IMR-90 (cell line): ENCODE measurements at places on chromosomes 16 and 17. TPM values are rescaled to one million over a fixed set of nuclear protein-coding genes. Genes with fewer than 3 reads are reported as not detected.

DNA sequence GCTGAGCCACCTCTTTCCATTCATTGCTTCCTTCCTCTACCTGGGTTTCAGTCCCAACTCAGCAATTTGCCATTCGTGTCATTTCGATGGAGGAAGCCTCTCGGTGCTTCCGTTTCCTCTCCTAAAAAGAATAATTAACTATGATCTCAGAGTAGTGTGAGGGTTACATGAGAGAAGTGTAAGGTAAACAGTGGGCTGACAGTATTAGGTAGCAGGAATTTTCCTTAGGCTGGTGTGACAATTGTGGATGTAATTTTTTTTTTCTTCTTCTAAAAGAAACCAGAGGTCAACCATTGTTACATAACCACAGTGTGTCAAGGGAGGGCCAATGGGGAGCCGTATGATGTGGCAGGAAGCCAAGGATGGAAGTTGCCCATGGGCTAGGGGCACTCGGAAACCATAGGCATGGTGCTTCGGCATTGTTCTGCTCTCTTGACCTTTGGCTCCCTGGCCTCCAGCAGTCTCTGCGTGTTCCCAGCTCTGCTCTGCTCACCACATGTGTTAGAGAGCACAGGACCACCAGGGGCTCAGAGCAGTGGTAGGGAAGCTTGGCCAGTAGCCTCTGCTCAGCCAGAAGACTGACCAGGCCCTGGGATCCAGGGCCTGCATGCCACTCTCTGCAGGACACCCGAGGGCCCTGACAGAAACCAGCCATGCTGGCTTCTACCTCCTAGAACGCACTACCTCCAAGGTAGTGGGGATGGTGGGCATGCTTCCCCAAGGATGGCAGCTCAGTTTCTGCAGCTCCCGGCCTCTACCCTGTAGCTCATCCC is 2.0 kb upstream of the TOP2A start:
- no peak for DNase-seq
- H3K27ac ChIP-seq = no peak overlapping the region
- no peaks in the 10 kb centered on the region for H3K27me3 ChIP-seq
- no peak overlapping the region for H3K4me3 ChIP-seq
- H3K4me1 ChIP-seq = no peaks in the 10 kb centered on the region
- H3K36me3 ChIP-seq = no peaks in the 10 kb centered on the region

GRCh38 chr17:51120357-51120738 is 320 bp downstream of the SPAG9 start:
- H3K4me1 ChIP-seq = peaks cover 6% of the 10 kb centered on the region
- DNase-seq = peak; percentile 14
- no peaks in the 10 kb centered on the region for H3K36me3 ChIP-seq
- H3K27me3 ChIP-seq = no peaks in the 10 kb centered on the region

DNA sequence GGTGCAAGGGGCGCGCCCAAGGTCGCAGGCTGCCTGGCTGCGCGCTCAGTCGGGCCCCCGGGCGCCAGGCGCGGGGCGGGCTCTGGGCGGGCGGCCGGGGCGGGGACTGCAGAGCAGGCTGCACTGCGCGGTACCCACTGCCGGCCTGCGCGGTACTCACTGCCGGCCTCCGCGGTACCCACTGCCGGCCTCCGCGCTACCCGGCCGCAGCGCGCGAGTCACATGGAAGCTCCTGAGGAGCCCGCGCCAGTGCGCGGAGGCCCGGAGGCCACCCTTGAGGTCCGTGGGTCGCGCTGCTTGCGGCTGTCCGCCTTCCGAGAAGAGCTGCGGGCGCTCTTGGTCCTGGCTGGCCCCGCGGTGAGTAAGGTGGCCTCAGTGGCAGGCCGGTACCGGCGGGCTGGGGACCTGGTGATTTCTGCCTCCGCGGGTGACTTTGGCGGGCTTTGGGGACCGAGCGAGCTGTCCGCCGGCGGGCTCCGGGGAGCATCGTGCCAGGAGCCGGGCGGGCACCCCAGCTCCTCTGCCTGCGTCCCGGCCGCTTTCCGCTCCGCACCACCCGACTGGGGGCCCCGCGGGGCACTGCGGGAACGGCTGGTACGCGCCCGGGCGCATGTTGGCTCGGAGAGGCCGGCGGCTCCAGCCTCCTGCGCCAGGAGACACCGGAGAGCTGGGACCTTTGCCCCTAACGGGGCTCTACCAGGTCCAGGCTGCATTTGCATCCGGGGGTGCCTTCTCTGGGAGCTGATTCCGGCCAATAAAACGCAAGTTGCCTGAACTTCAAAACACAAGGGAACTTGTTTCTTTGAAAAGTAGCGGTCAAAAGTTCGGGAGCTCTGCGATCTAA is at the start of gene SLC47A1:
Gene SLC47A1, plus strand, starts transcription at position 137 of the 844 bp plus-strand sequence. Its CDS starts 86 bp downstream, at position 223.
- no peaks in the 10 kb centered on the region for H3K36me3 ChIP-seq
- no peak for DNase-seq
- H3K27ac ChIP-seq = no peak within 1 kb of the TSS
- no peaks in the 10 kb centered on the region for H3K4me1 ChIP-seq
- H3K4me3 ChIP-seq = no peak within 1 kb of the TSS

DNA sequence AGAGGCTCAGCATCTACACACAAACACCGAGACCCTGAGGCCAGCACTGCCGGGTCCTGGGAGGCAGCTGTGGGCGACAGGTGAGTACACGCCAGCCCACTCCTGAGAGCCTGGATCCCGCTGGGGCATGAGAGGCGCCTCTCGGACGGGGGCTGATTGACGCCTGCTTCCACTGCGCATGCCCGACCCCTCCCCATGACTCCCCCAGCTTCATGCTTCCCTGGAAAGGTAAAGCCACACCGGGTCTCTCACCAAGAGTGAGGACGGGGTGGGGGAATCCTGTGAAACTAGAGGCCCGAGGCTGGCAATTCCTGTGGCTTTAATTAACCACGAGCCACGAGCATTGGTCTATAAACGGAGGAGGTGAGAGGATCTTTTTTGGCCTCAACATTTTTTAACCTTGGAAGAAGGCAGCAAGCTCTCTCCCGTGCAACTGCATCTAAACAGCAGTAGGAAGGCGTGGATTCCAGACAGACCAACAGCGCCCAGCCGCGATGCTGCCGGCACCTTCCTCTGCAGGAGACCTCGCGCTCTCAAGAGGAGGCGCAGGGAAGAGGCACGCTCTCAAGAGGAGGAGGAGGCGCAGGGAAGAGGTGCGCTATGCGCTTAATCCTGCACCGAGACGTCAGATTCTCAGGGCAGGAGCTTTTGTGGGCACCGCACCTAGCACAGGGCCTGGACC is 71.8 kb upstream of the METRNL start:
- no peak for DNase-seq
- H3K27me3 ChIP-seq = no peaks in the 10 kb centered on the region
- no peak overlapping the region for H3K4me3 ChIP-seq
- peaks cover 4% of the 10 kb centered on the region; the same call in 1 of the 2 replicates for H3K36me3 ChIP-seq
- no peak overlapping the region for H3K27ac ChIP-seq

DNA sequence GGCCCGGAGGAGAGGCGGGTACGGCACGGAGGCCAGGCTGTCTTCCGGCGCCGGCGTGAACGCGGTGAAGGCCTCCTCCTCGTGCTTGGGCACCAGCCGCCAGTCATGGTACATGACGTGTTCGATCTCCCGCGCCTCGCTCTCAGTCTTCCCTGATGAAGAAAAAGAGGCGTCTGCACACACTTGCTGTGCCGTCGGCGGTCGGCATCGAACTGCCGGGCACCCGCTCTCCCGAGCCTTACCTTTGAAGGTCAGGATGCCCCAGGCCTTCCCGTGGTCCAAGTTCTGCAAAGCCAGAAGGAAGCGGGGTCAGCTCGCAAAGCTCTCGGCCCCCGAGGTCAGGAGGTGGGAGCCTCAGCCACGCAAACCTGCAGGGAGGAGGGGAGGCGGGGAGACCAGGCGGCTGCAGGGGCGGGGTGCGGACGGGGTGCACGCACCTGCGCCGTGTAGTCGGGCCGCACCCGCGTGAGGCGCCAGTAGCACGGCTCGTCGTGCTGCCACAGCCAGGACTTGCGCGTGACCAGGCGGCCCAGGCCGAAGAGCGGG is at the start of gene EME2:
Gene EME2, plus strand, starts transcription at position 449 of the 546 bp plus-strand sequence. CDS start 418 bp downstream, outside the sequence.
- H3K4me3 ChIP-seq = peak within 1 kb of the TSS; percentile 93
- H3K27me3 ChIP-seq = no peaks in the 10 kb centered on the region
- peaks cover 32% of the 10 kb centered on the region for H3K36me3 ChIP-seq
- peak; percentile 33 for DNase-seq
- H3K4me1 ChIP-seq = peaks cover 13% of the 10 kb centered on the region

- H3K27ac ChIP-seq = no peak overlapping the region
- peaks cover 13% of the 10 kb centered on the region for H3K4me1 ChIP-seq
- H3K4me3 ChIP-seq = no peak overlapping the region
- peaks cover 11% of the 10 kb centered on the region for H3K36me3 ChIP-seq
- DNase-seq = peak; percentile 80
Measured at GRCh38 chr16:27676839-27677238, 126.9 kb downstream of the KATNIP start.

- no peak overlapping the region for H3K4me3 ChIP-seq
- H3K27ac ChIP-seq = no peak overlapping the region
- no peaks in the 10 kb centered on the region; the same call in 1 of the 2 replicates for H3K4me1 ChIP-seq
- peaks cover 18% of the 10 kb centered on the region for H3K27me3 ChIP-seq
Measured at GRCh38 chr17:80160536-80160935, 9.3 kb upstream of the CARD14 start.

DNA sequence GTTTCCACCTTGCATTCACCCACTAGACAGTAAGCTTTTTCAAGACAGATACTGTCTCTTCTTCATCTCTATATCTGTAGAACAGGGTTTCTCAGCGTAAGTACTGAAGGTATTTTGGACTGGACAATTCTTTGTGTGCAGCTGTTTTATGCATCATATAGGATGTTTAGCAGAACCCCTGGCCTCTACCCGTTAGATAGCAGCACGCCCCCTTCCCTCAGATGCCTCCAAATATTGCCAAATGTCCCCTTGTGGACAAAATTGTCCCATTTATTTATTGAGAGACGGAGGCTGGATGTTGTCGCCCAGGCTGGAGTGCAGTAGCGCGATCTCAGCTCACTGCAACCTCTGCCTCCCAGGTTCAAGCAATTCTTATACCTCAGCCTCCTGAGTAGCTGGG is 263.3 kb upstream of the TBX2 start:
- no peak overlapping the region for H3K4me3 ChIP-seq
- H3K27ac ChIP-seq = no peak overlapping the region
- no peak for DNase-seq
- no peaks in the 10 kb centered on the region for H3K4me1 ChIP-seq
- H3K36me3 ChIP-seq = no peaks in the 10 kb centered on the region

- peaks cover 5% of the 10 kb centered on the region for H3K4me1 ChIP-seq
- H3K4me3 ChIP-seq = no peak overlapping the region
- H3K36me3 ChIP-seq = no peaks in the 10 kb centered on the region
- no peak for DNase-seq
Measured at GRCh38 chr17:6501359-6501758, 55.0 kb downstream of the PITPNM3 start.

DNA sequence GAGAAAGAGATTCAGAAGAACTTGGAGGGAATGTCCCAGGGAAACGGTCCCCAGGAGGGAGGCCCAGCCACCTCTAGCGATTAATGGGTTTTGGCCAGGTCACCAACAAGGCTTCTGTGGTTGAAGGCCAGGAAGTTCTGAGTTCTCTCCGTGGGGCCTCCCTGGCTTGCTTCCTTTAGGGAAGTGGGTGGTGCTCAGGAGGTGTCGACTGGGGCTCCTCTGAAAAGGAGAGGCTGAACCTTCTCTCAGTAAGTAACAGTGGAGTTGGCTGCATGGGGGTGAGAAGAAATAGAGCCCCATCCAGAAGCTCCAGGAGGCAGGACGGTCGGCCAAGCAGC is 77.1 kb upstream of the GSE1 start:
- DNase-seq = no peak
- H3K4me1 ChIP-seq = peaks cover 7% of the 10 kb centered on the region; the same call in 1 of the 2 replicates
- no peaks in the 10 kb centered on the region for H3K27me3 ChIP-seq
- H3K27ac ChIP-seq = no peak overlapping the region

GRCh38 chr17:48633266-48633677 is 7.1 kb upstream of the HOXB9 start:
- H3K4me3 ChIP-seq = no peak overlapping the region
- H3K4me1 ChIP-seq = no peaks in the 10 kb centered on the region
- H3K36me3 ChIP-seq = no peaks in the 10 kb centered on the region
- no peak for DNase-seq

DNA sequence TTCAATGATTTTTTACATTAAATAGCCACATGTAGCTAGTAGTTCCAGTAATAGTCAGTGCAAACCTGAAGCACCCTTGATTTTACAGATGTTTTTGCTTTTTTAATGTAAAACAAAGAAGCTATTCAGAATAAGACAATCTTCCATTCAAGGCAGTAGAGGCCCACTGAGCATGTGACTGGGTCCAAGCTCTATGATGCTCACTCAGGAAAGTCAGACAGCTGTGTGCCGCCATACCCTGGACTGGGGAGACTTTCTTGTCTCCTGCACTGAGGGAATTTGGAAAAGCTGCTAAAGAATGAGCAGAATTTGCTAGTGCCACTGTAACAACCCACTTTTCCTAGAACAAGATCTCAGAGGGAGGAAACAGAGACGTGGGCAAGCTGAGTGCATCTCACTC is 11.5 kb downstream of the CENPN start:
- no peaks in the 10 kb centered on the region for H3K27me3 ChIP-seq
- H3K27ac ChIP-seq = no peak overlapping the region
- no peak for DNase-seq
- peaks cover 16% of the 10 kb centered on the region for H3K36me3 ChIP-seq

GRCh38 chr16:46650254-46650623 is 29.1 kb upstream of the SHCBP1 start:
- DNase-seq = peak; percentile 80
- H3K4me3 ChIP-seq = no peak overlapping the region
- peaks cover 2% of the 10 kb centered on the region; the same call in 1 of the 2 replicates for H3K4me1 ChIP-seq
- no peaks in the 10 kb centered on the region for H3K27me3 ChIP-seq
- H3K36me3 ChIP-seq = no peaks in the 10 kb centered on the region

DNA sequence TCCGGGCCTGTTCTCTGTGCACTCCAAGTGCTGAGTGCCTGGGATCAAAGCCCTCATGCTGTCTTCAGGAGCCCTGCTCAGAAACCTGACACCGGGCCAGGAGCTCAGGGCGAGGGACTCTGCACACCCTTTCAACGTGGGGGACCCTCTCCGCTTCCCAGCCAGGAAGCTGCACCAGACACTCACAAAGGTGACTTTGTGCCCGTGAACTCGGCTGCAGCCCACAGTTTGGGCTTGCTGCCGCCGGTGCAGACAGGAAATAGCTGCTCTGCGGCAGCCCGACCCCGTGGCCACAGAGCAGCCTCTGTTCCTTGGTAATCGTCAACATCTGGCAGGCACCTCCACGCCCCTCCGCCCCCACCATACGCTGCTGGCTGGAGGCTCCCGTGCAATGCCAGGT is 93.4 kb upstream of the METRNL start:
- no peaks in the 10 kb centered on the region for H3K36me3 ChIP-seq
- peaks cover 5% of the 10 kb centered on the region; the same call in 1 of the 2 replicates for H3K4me1 ChIP-seq
- peak; percentile 46 for DNase-seq

MILR1 gene
- polyA plus RNA-seq = 0.23 and 0.44 TPM in 2 replicates

TBC1D26 gene
- polyA plus RNA-seq = 0.02 and 0.04 TPM in 2 replicates

SLC52A1 gene
- not detected in 2 replicates for polyA plus RNA-seq

HSF4 gene
- 6.7 and 7.5 TPM in 2 replicates for polyA plus RNA-seq

MSRB1 gene
- polyA plus RNA-seq = 32.3 and 35.1 TPM in 2 replicates

PRAC1 gene
- polyA plus RNA-seq = not detected in 2 replicates

KRTAP4-4 gene
- polyA plus RNA-seq = not detected in 2 replicates

XAF1 gene
- polyA plus RNA-seq = 0.50 and 1.3 TPM in 2 replicates
